Choroid plexus epithelial cell (primary cell): ENCODE measurements at places on chromosomes 4 and X.

DNA sequence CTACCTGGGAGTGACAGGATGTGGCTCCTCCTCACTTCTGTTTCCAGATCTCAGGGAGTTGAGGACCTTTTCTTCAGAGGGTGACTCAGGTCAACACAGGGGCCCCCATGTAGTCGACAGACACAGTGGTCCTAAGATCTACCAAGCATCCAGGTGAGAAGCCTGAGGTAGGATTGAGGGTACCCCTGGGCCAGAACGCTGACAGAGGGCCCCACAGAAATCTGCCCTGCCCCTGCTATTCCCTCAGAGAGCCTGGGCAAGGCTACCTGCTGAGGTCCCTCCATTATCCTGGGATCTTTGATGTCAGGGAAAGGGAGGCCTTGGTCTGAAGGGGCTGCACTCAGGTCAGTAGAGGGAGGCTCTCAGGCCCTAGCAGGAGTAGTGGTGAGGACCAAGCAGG lies 1.5 kb downstream of the MAGEA12 start:
- no peak for DNase-seq

- no peak for DNase-seq
Observed at GRCh38 chrX:152925835-152926234, 28.0 kb downstream of the ZNF185 start.

DNA sequence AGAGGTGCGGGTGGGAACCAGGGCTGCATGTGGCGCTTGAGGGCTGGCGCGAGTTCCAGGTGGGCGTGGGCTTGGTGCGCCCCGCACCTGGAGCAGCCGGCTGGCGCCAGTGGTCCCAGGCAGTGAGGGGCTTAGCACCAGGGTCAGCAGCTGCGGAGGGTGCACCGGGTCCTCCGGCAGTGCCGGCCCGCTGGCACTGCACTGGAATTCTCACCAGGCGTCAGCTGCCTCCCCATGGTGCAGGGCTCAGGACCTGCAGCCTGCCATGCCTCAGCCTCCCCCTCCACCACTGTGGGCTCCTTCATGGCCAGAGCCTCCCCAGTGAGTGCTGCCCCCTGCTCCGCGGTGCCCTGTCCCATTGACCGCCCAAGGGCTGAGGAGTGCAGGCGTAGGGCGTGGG lies 174.0 kb downstream of the ADAM29 start:
- DNase-seq, result no peak

DNA sequence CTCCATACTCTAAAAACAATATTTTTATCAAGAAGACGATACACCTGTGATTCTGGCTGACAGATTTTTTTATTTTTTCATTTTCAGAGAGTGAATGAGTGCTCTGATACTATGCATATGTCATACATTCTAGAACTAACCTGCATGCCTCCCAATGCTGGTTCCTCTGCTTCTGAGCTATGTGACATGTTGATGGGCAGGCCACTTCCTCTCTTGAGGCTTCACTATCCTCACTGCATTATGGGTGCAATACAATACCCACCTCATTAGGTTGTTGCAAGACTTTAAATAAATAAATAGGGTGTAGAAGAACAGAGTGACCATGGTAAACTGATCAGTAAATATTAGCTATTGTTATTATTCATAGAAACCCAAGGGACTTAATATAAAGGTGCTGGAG lies 408.3 kb downstream of the HNRNPD start:
- DNase-seq, result no peak

DNA sequence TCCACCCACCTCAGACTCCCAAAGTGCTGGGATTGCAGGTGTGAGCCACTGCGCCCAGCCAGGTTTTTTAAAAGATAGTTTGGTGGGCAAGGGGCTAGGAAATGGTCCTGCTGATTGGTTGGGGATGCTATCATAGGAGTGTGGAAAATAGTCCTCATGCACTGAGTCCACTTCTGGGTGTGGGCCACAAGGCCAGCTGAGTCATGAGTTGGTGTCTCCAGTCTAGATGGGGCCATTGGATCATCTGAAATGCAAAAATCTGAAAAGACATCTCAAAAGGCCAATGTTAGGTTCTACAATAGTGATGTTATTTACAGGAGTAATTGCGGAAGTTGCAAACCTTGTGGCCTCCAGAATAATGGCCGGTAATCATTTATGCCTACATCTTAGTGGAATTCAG lies 221.1 kb downstream of the ZNF674 start:
- DNase-seq, result no peak

- peak; percentile 84 for DNase-seq
Observed at GRCh38 chr4:163548481-163549243, 54.2 kb downstream of the TMA16 start.
